ENCODE measurements at places on chromosomes 16 and 17.

- DNase-seq: no peak
Measured at GRCh38 chr17:4276514-4276913, 12.7 kb upstream of the ANKFY1 start.

GRCh38 chr16:3095869-3096268, 3.2 kb downstream of the ZSCAN10 start:
- DNase-seq: peak; percentile 84

DNA sequence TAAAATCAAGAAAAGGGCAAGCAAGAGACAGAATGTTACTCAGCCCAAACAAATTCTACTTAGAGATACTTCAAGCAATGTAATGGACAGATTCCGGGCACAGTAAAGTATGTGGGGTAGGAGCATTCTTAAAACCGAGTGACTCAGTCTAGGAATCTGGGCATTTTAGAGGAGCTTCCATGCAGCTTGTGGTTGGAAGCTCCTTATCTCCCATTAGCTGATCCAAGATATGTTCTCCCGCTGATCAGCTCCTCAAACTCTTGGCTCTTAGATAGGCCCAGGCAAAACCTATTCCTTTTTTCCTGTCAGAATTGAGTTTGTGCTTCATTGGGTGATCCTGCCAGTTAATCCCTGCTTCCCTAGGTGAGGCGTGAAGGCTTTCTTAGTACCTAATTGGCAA, 303.3 kb downstream of the CEP112 start:
- no peak for DNase-seq

DNA sequence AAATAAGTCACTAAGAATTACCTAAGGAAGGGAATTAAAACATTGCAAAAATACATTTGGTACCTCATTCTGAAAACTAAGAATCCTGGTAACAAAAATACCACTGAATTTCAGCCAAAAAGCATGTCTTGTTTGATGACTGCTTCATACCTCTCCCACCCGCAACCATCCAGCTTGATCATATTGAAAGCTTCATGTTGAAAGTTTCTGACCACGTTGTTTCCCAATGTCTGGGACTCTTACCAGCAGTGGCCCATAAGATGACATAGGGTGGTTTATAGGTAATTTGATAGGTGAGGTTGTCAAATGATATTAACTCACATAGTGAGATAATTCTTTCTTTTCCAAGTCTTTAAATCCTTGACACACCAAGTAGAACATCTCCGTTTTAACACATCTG, 139.3 kb downstream of the CDH11 start:
- DNase-seq: no peak

- DNase-seq: no peak
Measured at GRCh38 chr16:46882940-46883307, 1.2 kb upstream of the GPT2 start.

DNA sequence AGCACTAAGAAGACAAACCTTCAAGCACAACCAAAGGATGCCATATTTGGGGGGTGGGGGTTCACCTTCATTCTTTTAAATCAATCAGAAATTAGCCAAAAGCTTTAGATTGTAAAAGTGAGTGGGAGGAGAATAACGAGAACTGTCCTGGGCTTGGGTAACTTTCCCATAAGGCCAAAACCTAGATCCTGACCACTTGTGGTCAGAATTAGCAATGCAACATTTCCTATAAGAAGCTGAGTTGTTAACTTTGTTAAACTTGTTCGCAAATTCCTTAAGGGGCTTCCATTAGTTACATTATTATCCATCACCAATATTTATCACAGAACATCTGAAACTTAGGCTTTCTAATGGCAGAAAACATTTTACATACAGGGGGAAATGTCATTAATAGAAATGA, 25.1 kb downstream of the STAT5B start:
- DNase-seq: no peak

DNA sequence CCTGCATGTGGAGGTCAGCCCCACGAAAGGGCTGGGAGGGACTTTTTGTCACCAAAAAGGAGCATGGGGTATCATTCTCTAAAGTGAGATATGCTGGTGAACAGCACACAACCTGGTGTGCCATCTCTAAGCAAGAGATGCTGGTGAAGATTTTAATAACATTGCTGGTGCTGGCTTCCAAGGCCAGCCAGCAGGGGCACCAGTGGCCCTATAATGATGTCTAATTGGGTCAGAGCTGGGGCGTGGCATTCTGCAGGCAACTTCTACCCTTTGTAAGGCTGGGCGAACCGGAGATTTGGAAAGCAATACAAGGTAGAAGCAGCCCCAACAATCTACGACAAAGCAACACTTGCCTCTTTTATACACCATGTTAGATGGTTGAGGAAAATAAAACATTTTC, 16.8 kb downstream of the SDR42E1 start:
- no peak for DNase-seq

DNA sequence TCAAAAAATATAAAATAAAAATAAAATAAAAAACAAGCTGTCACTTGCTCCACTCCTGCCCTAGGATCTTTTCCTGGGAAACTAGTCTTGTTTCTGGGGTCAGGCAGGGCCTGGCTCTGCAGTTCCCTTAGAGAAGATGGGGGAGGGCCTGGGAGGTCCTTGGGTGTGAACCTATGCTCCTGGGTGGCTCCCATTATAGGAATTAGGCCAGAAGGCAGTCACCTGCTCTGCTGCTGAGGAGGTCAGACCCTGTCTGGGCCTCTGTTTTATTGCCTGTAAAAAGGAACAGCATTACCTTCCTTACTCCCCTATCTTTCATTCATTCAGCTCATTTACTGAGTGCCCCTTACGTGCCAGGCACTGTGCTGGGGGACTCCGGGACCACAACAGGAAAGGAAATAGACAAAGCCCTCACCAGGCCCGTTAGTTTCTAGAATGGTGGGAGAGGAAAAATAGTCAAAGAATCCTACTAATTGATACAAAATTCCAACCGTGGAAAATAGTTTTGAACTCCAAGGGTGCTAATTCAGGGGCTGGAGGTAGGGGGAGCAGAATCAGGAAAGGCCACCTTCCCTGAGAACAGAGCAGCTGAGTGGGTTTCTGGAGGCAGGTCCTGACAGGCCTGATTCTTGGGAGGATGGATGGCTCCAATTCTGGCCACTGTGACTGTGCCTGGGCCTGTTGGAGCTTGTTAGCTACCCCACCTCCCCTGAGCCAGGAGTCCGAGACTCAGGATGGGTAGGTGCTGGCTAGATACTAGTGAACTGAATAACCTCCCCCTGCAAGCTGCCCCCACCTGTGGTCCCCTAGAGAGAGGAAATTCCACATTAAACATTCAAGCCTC, 1.3 kb upstream of the SLC46A1 start:
- DNase-seq: no peak

- no peak for DNase-seq
Measured at GRCh38 chr17:76405967-76406647, 21.7 kb downstream of the SPHK1 start.

Measured in activated CD4-positive, alpha-beta T cell treated with anti-CD3 and anti-CD28 coated beads, Interleukin-10, Interleukin-2, amounts not matched to agents 100 ng/mL and 50 ng/mL, durations not matched to agents 16 hours and 8 hours (primary cell).